GM12878 (cell line): ENCODE measurements at places on chromosomes 5 and 9. TPM values are rescaled to one million over a fixed set of nuclear protein-coding genes. Genes with fewer than 3 reads are reported as not detected.

Gene STC2
- 2.5 and 2.6 TPM in 2 replicates for polyA plus RNA-seq

Gene ENHO
- polyA plus RNA-seq, result not detected in 2 replicates

Gene ADGRD2
- polyA plus RNA-seq, result not detected in 2 replicates

Gene EQTN
- polyA plus RNA-seq, result not detected in 2 replicates

Gene MEGF10
- not detected in 2 replicates for polyA plus RNA-seq

Gene IGFBPL1
- 0.14 and 0.25 TPM in 2 replicates for polyA plus RNA-seq

Gene NFIB
- polyA plus RNA-seq, result 0.09 and 0.19 TPM in 2 replicates

Gene NOXA1
- not detected in 2 replicates for polyA plus RNA-seq

Gene PCDHGB2
- polyA plus RNA-seq, result 0.14 and 0.16 TPM in 2 replicates

Gene HTR4
- polyA plus RNA-seq, result not detected in 2 replicates
